ENCODE measurements at places on chromosomes 16 and 17. TPM values are rescaled to one million over a fixed set of nuclear protein-coding genes. Genes with fewer than 3 reads are reported as not detected.

DNA sequence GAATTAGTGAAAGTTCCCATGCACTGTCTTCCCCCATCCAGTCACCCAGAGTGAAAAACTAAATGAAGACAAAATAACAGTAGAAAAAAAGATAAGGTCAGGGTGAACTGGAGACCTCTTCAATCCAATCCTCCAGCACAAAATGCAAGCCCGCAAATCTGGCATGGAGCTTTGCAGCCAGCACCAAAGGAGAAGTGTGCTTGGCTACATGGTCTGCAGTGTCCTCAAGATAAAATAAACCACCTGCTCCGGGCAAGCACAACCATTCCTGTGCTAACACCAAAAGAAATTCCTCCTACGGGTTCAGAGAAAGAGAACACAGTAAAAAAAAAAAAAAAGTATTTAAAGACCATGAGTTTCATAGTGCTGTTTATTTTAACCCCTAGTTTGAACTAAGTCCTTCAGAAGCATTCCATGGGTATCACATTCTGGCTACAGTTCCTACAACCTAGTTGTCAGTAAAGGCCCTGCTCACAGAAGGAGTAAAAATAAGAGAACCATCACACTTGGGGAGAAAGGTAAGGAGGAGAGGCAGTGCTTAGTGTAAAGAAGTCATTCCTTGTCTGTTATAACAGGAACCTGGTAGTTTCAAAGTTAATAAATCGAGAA is 109.1 kb downstream of the GAS7 start:
- DNase-seq = no peak

CFAP119 gene
- 3.0 TPM for polyA plus RNA-seq

DNA sequence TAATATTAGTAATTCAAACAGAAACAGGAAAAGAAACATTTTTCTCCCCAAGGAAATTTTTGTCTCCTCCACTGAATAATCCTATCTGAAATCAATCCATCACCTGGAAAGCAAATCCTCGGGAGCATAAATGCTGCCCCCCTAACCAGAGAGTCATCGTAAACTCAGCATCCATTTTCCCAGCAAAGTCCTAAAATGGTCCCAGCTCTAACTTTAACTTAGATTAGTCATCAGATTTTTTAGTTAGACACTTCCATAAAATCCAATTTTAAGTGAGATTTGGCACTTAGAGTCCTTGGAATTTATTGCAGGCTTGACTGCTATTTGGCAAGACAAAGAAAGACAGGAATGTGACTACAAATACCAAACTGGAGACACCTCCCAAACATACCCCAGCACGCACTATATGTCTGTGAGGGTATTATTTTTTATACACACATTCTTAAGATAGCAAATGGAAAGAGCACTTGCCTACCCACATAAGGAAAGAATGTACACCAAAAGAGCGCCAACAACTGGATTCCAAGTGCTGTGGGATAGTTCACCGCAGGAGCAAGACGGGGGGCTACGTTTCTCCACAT is 15.4 kb downstream of the SCO1 start:
- DNase-seq = no peak

CLN3 gene
- 29.3 TPM for polyA plus RNA-seq

KLHL10 gene
- not detected for polyA plus RNA-seq

DNA sequence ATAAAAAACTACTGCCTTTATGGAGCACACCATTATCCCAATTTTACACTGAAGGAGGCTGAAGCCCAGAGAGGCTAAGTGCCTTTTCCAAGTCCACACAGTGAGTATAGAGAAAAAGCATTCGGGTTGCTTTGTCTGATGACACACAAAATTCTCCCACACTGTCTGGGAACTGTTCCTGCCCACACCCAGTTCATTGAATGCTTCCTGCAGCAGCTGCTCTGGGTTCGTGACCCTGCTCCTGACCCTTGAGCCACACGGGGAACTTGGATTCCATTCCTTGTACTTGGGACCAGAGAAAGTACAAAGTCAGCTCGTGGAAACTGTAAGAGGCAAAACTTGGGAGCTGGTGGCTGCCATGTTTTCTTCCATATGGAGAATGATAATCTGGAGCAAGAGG is 57.9 kb downstream of the AKAP1 start:
- no peak for DNase-seq

SLC13A2 gene
- polyA plus RNA-seq = not detected

DNA sequence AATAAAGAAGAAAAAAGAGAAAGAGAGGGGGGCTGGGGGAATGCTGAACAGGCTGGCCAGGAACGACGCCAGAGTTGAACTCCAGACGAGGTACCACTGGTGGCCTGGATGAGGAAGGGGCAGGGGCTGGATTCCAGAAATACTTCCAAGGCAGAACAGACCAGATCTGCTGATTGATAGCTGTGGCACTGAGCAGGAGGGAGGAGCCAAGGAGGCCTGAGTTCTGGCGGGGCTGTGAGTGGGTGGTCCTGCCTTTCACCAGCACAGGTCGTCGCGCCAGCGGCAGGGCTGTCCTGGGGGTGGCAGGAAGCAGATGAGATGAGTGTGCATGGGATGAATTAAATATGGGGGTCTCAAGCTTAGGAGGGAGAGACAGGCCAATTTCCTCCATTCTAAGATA is 5.5 kb downstream of the CCDC42 start:
- DNase-seq = no peak

- DNase-seq = no peak
Measured at GRCh38 chr17:81457917-81458555, 54.6 kb downstream of the ACTG1 start.

GRCh38 chr17:5198472-5198871 is 6.8 kb upstream of the ZNF594 start:
- no peak for DNase-seq

SALL1 gene
- not detected for polyA plus RNA-seq

ZDHHC1 gene
- 1.7 TPM for polyA plus RNA-seq

DNA sequence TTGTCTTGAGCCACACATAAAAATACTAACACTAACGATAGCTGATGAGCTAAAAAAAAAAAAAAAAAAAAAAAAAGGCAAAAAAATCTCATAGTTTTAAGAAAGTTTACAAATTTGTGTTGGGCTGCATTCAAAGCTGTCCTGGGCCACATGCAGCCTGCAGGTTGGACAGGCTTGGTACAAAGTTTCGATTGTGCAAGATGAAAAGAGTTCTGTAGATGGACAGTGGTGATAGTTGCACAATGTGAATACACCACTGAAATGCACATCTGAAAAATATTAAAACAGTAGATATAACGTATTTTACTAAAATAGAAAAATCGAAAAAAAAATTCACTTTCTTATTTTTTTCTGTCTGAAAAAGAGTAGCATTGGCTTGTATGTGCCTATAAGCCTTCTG is 42.9 kb downstream of the AMFR start:
- DNase-seq = no peak

ALOX12B gene
- polyA plus RNA-seq = not detected

PPP1R1B gene
- 1.6 TPM for polyA plus RNA-seq

GRCh38 chr16:77439106-77439505 is 4.3 kb upstream of the ADAMTS18 start:
- DNase-seq = no peak
